ENCODE measurements at places on chromosomes 11 and 22.

GRCh38 chr11:109401545-109401944 lies 20.4 kb upstream of the C11orf87 start:
- H3K27ac ChIP-seq = no peak overlapping the region
- no peak overlapping the region for H3K4me3 ChIP-seq
- no peaks in the 10 kb centered on the region for H3K36me3 ChIP-seq
- no peaks in the 10 kb centered on the region for H3K27me3 ChIP-seq
- H3K4me1 ChIP-seq = no peaks in the 10 kb centered on the region

DNA sequence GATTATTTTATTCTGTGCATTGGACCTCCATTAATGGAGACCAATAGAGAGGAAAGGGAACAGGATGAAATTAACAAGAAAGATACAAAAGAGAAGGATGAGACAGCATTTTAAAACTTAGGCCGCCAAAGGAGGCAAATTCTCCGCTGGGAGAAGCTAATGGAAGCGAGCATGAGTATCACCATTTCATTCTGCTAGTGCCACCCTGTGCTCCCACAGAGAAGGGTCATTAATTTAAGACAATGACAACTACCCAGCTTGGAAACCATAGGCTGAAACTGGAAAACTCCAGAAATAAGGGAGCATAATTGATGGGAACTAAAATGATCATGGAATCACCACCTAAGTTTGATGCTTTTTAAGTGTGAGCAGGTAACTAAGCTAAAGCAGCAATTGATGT lies 69.2 kb downstream of the SLC36A4 start:
- DNase-seq = no peak
- H3K4me3 ChIP-seq = no peak overlapping the region
- H3K36me3 ChIP-seq = no peaks in the 10 kb centered on the region
- peaks cover 1% of the 10 kb centered on the region for H3K4me1 ChIP-seq

DNA sequence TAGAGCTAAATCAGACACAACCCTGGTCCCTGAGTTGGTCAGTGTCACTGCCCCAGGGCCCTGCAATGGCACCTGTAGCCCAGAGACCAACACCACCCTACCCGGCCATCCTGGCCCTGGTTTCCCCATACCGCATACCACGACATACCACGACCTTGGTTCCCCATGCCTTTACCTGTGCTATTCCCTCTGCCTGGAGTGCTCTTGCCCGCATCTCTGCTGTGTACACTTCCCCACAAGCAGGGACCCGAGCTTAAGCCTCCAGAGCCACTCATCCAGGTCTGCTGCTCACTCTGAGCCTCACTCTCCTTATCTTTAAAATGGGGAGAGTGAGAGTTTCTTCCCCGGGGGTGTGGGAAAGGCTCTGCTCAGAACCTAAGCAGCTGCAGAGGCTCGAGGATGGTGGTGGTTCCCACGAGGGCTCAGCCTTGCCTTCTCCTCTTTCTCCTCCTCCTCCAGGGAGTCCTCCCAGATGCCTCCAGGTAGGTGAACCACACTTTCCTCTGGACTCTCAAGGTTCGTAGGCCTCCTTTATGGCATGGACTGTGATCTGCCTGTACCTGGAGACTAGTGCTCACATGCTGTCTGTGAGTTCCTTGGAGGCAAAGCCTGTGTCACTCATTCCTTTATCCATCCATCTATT lies 48.1 kb downstream of the WNT7B start:
- no peak overlapping the region for H3K27ac ChIP-seq
- no peak overlapping the region for H3K4me3 ChIP-seq
- peaks cover 2% of the 10 kb centered on the region for H3K27me3 ChIP-seq
- peaks cover 11% of the 10 kb centered on the region for H3K4me1 ChIP-seq
- DNase-seq = no peak
- no peaks in the 10 kb centered on the region for H3K36me3 ChIP-seq

GRCh38 chr11:128315933-128316332 lies 271.4 kb downstream of the ETS1 start:
- H3K36me3 ChIP-seq = no peaks in the 10 kb centered on the region
- no peak overlapping the region for H3K27ac ChIP-seq
- no peaks in the 10 kb centered on the region for H3K27me3 ChIP-seq
- no peak overlapping the region for H3K4me3 ChIP-seq
- no peaks in the 10 kb centered on the region for H3K4me1 ChIP-seq

GRCh38 chr11:85180528-85180927 lies 446.6 kb downstream of the DLG2 start:
- DNase-seq = no peak
- H3K4me3 ChIP-seq = no peak overlapping the region
- H3K27me3 ChIP-seq = no peaks in the 10 kb centered on the region
- H3K36me3 ChIP-seq = no peaks in the 10 kb centered on the region
- H3K4me1 ChIP-seq = no peaks in the 10 kb centered on the region

DNA sequence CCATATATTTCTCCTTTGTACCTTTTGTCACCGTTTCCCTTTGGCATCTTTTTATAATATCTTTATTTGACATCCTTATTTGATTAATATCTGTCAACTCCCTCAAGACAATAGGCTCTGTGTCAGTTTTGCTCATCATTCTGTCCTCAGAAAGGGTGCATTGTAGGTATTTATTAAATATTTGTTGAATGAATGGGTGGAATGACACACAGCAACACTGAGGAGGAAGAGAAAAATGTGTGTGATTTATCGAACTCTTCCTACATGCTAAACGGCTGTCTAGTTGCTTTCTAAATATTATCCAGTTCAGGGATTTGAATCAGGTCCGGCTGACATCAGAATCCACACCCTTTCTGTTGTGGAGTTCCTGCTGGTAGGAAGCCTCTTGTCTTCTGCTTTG lies 98.2 kb downstream of the NAV2 start:
- no peak for DNase-seq
- H3K4me1 ChIP-seq = peaks cover 1% of the 10 kb centered on the region
- no peak overlapping the region for H3K4me3 ChIP-seq
- H3K27ac ChIP-seq = no peak overlapping the region
- no peaks in the 10 kb centered on the region for H3K36me3 ChIP-seq
- H3K27me3 ChIP-seq = no peaks in the 10 kb centered on the region

All from osteoblast (primary cell).